NCI-H1436 (cell line): ENCODE measurements at places on chromosomes 7 and 10.
A peak's percentile ranks its signal among the peaks of the same experiment; 100 is the strongest.

GRCh38 chr10:99711129-99711719 is 20.7 kb downstream of the COX15 start:
- DNase-seq = peak; percentile 27

- DNase-seq = no peak
These were observed 922.9 kb downstream of the LRMDA start for GRCh38 chr10:76354212-76354738.

DNA sequence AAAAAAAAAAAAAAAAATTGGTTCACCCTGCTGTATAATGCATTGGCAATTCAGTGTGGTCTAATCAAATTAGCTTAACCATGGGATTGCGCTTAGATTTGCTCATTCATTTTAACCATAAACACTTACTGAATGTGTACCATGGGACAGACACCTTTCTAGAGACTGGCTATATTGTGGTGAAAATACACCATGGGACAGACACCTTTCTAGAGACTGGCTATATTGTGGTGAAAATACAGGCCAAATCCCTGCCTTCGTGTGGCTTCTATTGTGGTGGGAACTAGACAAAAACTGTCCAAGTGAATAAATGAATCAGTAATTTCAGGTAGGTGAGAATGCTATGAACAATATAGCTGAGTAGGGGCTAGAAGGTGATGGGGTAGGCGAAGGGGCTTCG is 10.2 kb upstream of the REPIN1 start:
- no peak for DNase-seq

DNA sequence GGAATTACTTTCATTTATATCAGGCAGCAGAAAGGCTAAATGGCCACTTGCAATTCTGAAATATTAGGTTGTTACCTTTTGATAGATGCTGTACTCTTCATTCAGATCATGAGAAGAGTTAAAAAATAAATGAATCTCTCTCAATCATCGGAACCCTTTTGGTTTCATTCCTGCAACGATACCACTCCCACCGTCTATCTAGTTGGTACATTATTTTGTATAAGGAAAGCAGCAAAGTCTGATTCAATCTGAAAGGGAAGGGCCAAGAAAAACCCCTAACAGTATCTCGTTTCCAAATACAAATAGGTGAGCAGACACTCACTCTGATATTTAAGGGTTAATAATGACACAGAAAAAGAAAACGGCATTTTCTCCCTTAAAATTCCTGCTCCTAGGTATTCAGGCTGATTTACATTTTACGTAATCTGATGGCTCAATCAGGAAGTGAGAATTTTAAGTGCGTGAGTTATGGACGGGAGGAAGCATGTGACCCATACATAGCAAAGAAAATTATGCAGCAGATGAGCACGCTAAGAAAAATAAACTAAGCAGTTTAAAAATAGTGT is 209.4 kb upstream of the KLF14 start:
- no peak for DNase-seq

- no peak for DNase-seq
These were observed 187.5 kb downstream of the CELF2 start for GRCh38 chr10:11205030-11205772.

- no peak for DNase-seq
These were observed 461.9 kb upstream of the KLF6 start for GRCh38 chr10:4246881-4247358.

DNA sequence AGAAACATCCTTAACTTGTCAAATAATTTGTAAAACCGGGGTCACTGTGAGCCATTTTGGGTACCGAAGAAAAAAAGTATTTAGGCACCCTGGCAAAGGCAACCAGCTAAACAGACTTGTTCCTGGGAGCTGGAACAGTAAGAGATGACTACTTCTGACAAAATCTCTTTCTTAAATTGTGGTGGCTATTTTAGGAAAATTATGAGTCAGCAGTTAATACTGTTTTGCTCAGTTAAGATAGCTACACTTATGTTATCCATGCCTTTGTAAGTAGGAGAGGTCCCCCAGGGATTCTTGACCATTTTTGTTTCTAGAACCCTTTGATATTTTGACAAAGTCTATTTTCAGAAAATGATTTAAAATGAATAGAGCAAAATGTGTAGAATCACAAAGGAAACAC is 68.7 kb downstream of the TAX1BP1 start:
- DNase-seq = no peak

- DNase-seq = no peak
These were observed 509.3 kb downstream of the LRMDA start for GRCh38 chr10:75940742-75941141.

DNA sequence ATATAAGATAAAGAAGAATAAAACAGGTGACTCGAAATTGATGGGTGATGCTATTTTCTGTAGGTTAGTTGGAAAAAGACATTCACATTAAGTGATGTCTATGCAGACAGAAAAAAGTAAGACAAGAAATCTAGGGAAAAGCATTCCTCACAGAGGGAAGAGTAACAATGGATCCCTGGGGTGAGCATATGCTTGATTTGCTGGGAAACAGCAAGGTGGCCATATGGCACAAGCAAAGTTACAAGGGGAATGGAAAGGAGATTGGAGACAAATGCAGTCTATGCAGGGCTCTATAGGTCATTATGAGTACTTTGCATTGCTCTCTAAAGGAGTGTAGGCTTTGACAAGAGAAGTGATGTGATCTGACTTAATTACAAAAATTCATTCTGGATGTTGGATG is 90.9 kb upstream of the ZNF804B start:
- no peak for DNase-seq

DNA sequence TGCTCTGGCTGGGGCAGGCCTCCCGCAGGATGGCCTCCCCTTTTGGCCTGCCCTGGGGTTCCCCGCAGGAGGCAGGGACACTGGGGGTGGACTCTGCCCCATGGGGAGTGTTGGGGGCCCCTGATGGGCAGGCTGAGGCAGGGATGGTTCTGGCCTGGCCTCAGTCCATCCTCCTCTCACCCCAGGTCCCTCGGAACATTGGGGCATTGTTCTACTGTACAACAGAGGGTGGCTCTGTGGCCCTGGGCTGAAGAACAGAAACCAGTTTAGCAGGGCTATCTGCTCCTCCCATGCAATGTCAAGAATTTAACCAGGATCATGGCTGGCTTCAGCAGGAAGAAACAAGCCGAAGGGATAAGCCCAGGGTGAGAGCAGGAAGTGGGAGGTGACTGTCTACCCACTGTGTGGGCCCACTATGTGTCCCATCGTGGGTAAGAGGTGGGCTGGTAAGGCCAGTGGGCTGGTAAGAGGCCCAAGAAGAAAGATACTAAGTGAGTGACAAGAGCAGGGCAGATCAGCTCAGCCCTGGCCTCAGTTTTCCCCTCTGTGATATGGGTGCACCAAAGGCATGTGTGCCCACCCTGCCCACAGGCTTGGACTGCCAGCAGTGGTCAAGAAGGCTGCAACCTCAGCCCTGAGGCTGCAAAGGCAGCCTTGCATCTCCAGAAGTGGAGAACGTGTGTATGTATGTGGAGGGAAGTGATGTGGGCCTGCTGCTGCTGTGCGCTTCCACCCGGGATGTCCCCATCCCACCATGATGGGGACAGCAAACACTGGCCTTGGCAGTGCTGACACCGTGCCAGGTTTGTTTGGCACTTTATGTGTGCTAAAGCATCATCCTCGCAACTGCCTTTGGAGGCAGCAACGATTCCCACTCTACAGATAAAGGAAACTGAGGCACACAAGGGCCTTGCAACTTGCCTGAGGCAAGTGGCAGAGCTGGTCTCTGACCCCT is 138.9 kb downstream of the SH3PXD2A start:
- no peak for DNase-seq

GRCh38 chr7:80600046-80600445 is 38.4 kb upstream of the CD36 start:
- DNase-seq = no peak

- peak; percentile 22 for DNase-seq
These were observed 8.0 kb upstream of the EPHA1 start for GRCh38 chr7:143416565-143417149.

DNA sequence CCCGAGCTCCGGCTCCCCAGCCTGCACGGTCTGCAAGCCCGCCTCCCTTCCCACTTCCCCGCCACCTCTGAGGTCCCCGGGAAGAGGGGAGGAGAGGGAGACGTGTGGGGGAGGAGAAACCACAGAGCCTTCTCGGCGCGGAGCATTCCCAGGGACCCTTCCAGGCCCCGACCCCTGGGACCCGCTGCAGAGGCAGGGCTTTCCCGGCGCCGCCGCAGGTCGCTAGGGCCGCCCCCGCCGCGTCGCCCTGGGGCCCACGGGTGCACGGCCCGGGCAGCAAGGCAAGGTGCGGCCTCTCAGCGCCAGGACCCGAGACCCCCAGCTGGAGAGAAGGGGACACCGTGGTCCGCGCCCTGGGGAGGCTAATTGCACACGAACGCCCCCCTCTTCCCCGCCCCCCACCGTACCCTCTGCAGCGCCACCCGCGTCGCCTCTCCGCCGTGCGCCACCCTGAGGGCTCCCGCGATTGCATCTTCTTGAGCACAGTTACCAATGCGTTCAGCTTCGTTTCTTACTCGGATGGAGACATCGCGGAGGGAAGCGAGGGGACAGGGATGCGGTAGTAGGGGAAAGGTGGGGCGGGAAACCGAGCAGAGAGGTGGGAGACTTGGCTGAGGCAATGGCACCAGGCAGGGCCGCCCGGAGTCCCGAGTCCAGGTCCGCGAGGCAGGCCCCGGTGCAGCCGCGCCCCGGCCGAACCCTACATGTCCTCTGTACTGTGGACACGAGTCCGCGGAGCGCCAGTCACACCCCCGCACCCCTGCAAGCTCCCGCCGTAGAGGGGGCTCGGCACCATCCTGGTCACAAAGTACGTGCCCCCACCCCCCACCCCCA is 28.9 kb downstream of the SKIDA1 start:
- DNase-seq = peak; percentile 51

DNA sequence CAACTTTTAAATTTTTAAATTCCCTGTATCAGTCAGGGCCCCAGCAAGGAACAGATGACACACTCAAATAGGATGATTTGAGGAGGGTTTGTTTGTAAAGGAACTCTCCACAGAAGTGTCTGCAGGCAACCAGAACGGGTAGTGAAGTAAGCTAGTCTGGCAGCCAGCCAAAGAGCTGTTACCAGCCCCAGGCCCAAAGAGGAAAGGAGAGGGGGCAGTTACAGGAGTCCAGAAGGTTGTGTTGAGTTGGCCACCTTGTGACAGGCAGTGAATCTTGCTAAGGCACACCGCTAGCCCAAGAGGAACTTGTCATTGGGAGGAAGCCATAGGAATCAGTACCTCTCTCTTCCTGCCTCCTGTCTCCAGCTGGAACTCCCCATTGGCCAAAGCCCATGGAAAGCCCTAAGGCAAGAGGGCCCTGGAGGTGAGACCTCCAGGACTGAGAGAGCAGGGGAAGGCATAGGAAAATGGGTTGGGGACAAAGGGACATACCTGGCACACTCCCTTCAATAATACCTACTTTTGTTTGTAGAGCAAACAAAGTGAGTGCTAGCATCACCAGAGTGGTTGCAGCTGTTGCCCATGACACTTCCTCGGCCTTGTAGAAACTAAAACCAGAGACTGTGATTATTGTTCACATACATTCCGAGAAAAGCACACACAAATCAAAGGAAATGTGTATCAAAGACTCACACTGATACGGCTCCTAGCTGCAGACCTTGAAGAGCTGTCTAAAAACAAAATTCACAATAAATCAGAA is 25.4 kb upstream of the GATAD1 start:
- DNase-seq = peak; percentile 36

DNA sequence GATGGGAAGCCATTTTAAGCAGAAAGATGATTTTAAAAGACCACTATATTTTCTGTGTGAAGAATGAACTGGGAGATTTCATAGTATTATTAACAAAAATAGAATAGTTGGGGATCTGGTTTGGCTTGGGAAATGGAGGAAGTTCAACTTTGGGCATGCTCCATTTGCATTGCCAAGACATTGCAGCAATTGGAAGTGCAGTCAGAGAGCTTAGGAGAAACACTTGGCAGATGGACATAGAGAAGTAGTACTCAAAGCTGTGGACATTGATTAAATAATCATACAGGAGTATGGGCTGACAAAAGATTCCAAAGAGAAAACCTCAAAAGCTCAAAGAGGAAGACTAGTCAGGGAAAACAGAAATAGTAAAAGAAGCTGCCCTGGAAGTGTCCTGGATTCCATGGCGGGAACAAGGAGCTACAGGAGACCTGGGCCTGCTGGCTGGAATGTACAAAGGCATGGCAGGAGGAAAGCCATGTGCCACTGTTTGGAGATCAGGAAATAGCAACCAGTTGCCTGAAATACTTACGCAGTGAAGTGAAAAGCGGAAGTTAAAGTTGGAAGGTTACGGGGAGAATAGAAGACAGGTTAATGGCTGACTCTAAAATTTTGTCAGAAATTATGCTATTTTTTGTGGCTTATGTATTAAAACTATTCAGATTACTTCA is 93.6 kb upstream of the MXI1 start:
- DNase-seq = no peak

GRCh38 chr7:116955801-116956476 is 2.6 kb downstream of the ST7 start:
- DNase-seq = no peak

GRCh38 chr10:118990326-118990725 is 39.2 kb upstream of the NANOS1 start:
- DNase-seq = peak; percentile 77

GRCh38 chr10:118342638-118343020 is 505 bp upstream of the FAM204A start:
- DNase-seq = peak; percentile 18

DNA sequence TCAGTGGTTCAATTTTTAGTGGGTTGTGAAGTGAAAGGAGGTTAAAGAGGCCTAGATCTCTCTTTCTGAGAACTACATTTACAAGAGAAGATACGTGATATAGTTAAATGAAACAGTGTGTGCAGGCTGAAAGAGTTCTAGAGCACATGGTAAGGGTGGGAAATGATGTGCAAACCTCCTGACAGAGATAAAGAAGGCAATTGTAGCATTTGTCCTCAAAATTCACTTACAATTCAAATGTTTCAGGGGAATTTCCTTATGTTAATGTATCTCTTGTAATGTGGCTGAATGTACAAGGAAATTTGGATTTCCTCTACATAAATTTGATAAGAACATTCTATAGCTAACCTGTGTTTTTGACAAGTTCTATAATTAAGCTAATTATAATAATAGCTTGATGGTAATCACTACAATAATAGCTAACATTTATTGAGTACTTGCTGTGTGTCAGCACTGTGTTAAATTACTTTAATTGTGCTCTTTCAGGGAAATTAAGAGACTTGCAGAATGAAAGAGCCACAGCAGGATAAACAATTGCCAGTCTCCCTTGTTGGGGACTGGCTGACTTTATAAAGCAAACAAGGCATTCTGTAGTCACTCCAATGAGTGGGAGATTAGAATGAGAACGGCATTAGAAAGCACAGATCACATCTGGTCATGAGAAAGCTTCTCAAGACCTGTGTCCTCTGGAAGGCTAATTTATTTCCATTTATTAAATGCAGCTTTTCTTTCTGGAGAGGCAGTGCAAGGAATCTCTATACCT is 139.7 kb upstream of the TMEM72 start:
- DNase-seq = peak; percentile 17
